ENCODE measurements at places on chromosomes 5 and 9. TPM values are rescaled to one million over a fixed set of nuclear protein-coding genes. Genes with fewer than 3 reads are reported as not detected.

DNA sequence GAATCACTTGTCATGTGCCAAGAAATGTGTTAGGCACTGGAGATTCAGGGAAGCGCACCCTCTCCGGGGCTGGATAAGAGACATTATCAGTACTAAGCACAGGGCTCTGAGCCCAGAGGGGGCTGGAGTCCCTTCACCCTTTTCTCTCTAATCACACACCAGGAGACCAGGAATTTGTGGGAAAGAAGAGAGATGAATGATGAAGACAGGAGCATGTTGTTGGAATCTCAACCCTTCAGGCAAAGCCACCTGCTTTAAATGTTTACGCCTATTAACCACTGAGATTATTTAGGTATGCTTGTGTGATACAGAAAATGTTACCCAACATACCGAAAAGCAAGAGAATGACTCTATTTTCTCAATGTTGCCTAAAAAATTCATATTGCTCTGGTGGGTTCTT, 119.8 kb downstream of the ENTREP1 start:
- DNase-seq, result no peak

- no peak for DNase-seq
Observed at GRCh38 chr5:38612851-38613250, 56.4 kb upstream of the LIFR start.

- no peak for DNase-seq
Observed at GRCh38 chr9:113888336-113888735, 12.2 kb downstream of the ZNF618 start.

DNA sequence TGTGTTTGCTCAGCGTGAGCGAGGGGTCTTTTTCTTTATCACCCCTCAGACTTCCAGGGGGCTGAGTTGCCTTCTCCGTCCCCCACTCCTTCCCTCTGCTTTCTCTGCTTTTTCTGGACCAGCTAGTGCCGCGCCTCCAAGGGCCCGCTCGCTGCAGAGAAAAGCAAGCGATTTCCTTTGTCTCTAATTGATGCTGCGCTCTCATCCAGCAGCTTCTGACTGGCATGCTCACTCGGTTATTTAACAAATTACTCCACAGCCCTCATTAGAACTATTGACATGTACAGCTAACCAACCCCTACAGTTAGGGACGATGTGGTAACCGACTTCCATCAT, 288.0 kb downstream of the ELAVL2 start:
- no peak for DNase-seq

DNA sequence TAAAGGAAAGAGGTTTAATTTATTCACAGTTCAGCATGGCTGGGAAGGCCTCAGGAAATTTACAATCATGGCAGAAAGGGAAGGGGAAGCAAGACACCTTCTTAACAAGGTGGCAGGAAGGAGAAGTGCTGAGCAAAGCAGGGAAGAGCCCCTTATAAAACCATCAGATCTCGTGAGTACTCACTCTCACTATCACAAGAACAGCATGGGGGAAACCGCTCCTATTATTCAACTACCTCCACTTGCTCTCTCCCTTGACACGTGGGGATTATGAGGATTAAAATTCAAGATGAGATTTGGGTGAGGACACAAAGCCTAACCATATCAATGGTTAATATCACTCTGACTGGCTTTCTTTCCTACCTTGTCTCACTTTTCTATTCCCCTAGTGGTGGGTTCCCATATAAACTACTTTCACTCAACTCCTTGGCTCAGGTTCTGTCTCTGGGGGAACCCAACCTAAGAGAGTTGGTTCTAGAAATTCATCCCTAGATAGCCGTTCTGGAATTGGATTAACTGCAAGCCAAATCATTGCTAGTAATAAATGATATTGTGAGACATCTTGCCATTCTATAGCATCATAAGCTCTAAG, 749.8 kb upstream of the GRAMD2B start:
- no peak for DNase-seq

Gene PCDHA1
- total RNA-seq, result not detected

Gene CARD9
- 3.0 TPM for total RNA-seq

Gene TIFAB
- total RNA-seq, result not detected

DNA sequence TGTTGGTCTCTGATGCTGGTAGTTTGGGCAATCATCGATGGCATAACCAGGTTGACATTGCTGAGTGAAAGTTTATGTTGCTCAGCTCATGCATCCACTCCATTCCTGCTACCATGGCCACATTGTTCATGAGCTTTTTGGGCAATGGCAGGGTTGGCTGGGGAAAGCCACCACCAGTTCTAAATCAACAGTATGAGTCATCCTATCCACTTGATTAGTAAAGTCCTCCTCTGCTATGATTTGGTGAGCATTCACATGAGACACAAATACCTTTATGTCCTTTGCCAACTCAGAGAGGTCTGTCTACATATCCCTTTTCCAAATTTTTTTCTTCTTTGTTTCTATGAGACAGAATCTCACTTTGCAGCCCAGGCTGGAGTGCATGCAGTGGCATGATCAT, 129.7 kb upstream of the FBN2 start:
- DNase-seq, result no peak

Gene IFNA2
- not detected for total RNA-seq

DNA sequence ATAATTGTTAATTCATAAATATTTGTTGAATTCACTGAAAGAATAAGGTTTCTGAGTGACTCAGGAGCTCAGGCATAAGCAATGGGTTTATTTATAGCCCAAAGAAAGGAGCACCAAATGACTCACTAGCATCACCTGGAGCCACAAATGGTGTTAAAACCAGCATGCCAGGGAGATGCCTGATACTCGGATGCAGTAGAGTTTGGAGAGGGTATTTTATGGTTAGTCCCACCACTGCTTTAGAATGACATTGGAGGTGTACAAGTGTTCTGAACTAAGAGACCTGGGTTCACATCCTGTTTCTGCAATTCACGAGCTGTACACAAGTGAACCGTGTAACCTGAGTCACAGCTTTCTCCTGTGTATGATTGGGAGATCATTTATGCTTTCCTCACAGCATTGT, 25.2 kb downstream of the CCL28 start:
- DNase-seq, result no peak

GRCh38 chr9:135693265-135693664, 6.0 kb downstream of the SOHLH1 start:
- no peak for DNase-seq

GRCh38 chr9:3177146-3177761, 333.4 kb upstream of the PUM3 start:
- no peak for DNase-seq

Gene BAAT
- not detected for total RNA-seq

Gene OGN
- total RNA-seq, result 17.7 TPM

- no peak for DNase-seq
Observed at GRCh38 chr9:113742878-113743277, 133.2 kb upstream of the ZNF618 start.

Gene KIF24
- total RNA-seq, result 2.6 TPM

DNA sequence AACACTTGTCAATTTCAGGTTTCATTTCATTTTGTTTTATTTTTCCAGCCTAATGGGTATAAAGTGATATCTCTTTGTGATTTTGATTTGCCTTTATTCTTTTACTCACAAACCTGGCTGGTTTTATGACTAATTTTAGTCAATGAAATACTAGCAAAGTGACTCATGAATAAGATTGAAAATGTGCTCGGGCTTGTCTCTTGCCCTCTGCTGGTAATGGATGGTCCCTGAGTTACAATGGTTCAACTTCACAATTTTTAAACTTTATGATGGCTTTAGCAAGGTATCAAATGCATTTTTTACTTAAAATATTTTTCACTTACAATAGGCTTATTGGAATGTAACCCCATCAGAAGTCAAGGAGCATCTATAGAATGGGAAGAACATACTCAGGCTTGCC, 431.4 kb upstream of the CCNG1 start:
- DNase-seq, result no peak

Measured in breast epithelium (tissue), 4 donors.